ENCODE measurements at places on chromosomes 5 and 9.

DNA sequence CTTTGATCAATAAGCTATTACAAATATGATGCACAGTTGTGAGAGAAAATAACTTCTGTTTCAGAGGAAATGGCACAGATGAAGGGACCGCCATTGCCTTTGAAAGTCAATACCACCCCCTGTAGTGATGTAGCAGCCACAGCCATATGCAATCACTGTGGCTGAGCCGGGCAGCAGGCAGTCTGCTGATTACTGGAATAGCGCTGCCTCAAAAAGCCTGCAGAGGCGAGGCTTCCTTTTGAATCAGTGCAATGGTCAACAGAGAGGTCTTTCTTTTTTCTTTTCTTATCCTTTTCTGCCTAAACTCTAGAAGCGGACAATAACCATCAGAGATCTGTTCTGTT, 265.1 kb upstream of the TAS2R1 start:
- no peak for DNase-seq

DNA sequence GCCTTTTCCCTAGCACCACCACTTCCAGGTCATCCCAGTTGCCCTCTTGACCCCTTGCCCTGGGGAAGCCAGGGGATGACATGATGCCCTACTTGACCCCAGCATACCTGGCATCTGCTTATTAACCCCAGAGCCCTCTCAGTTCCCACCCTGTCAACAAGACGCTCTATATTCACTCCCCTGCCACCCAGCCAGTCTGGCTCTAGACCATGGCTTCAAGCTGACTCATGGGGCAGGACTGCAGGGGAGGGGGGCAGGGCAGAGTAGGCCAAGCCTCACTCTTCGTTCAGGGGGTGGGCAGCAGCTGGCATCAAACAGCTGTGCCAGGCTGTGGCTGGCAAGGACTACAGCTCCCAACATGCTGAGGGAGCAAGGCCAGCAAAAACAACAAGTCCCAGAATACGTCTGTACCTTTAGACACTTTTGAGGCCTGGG, 5.3 kb downstream of the ATOSB start:
- DNase-seq, result no peak

GRCh38 chr9:94860678-94861588, 134.4 kb downstream of the AOPEP start:
- DNase-seq, result peak; percentile 60

DNA sequence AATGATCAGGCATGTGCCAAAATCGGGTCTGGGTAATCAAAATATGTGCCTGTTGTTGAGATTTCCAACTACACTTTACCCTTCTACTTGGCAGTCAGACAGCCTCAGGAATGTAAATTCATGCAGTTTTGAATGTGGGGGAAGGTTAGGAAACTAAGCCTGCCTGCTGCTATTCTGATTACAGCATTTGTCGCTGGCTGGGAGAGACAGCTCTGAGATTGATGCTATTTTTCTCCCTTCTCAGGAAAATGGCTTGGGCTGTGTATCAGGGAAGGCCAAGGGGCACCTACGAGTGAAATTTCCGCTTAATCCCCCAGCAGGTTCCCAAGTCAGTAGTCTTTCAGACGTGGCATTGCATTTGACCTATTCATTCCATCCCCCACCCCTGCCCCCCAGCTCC, 3.6 kb upstream of the RGS7BP start:
- DNase-seq, result no peak

DNA sequence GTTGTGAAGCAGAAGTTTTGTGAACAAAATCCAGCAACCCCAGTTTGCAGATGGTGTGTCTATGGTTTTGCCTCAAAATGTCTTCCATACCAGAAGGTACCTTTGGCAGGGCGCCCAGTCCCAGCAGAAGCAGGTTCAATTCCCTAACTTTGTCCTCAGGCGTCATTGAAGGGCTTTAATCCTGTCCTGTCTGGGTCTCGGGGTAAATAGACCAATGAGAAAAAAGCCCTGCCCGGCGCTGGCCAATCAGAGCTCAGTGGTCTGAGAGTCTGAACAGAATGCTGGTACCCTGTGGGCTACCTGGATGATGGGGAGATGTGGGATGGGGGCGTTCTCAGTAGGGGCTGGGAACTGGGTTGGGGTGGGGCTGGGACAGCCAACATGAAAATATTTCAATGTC, 6.2 kb upstream of the ST6GALNAC4 start:
- DNase-seq, result no peak

- DNase-seq, result no peak
These were observed 51.7 kb downstream of the DAB2IP start for GRCh38 chr9:121703014-121703734.

- no peak for DNase-seq
These were observed 65.4 kb upstream of the STK32A start for GRCh38 chr5:147169399-147169798.

- DNase-seq, result no peak
These were observed 244.6 kb upstream of the ATP10B start for GRCh38 chr5:161096581-161096980.

GRCh38 chr5:69010476-69010875, 83.3 kb upstream of the SLC30A5 start:
- no peak for DNase-seq

Data from GM12864 (cell line).